ENCODE measurements at places on chromosomes 6 and 20. TPM values are rescaled to one million over a fixed set of nuclear protein-coding genes. Genes with fewer than 3 reads are reported as not detected.

GRCh38 chr6:25327432-25327831 lies 48.3 kb downstream of the CARMIL1 start:
- no peak overlapping the region for H3K27ac ChIP-seq
- H3K4me1 ChIP-seq: peaks cover 15% of the 10 kb centered on the region

PPP1R16B gene
- total RNA-seq: 11.0 TPM

GRCh38 chr6:128259730-128260685 lies 260.4 kb downstream of the PTPRK start:
- no peak for DNase-seq
- H3K27me3 ChIP-seq: no peaks in the 10 kb centered on the region
- no peak overlapping the region for H3K4me3 ChIP-seq
- peaks cover 16% of the 10 kb centered on the region for H3K4me1 ChIP-seq
- no peaks in the 10 kb centered on the region for H3K36me3 ChIP-seq
- no peak overlapping the region for H3K27ac ChIP-seq

TBPL1 gene
- total RNA-seq: 12.3 TPM

- no peak overlapping the region for H3K4me3 ChIP-seq
- DNase-seq: no peak
- H3K27me3 ChIP-seq: no peaks in the 10 kb centered on the region
- no peak overlapping the region for H3K27ac ChIP-seq
- H3K4me1 ChIP-seq: no peaks in the 10 kb centered on the region
- H3K36me3 ChIP-seq: no peaks in the 10 kb centered on the region
Measured at GRCh38 chr6:139433631-139434419, 59.4 kb upstream of the CITED2 start.

DNA sequence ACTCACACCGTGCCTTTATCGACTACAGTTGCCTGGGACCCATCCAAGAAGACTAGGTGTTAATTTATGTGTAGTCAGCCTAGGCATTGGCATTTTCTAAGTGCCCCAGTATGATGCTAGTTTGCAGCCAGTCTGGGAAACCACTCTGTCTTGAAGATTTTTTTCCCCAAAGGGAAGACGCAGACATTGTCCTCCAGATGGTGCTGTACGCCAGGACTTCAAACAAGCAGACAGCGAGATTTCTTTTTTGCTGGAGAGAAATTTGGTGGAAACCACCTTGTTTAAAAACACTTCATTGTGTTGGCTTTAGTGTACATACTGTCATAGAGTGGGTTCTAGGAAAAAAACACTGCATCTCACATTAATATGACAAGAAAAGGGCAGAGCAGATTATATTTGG lies 30.0 kb downstream of the ALDH5A1 start:
- peaks cover 28% of the 10 kb centered on the region for H3K36me3 ChIP-seq
- no peaks in the 10 kb centered on the region for H3K4me1 ChIP-seq
- no peaks in the 10 kb centered on the region for H3K27me3 ChIP-seq
- DNase-seq: no peak
- H3K4me3 ChIP-seq: no peak overlapping the region
- no peak overlapping the region for H3K27ac ChIP-seq

DNA sequence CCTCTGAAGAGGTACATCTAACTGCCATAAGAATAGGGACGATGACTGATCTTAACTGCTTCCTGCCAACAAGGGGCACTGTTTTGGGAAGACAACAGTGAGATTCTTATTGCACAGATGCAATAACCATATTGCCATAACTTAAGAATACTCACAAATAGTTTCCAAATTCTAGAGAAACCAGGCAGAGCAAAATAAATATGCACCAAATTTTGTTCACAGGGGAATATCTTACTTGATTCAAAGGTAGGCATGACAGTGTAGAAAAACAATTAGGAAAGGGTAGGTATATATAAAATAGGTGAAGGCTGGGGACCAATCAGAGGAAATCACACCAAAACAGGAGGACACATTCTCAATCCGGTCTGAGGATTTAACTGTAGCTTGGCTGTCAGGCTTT lies 49.9 kb upstream of the CST7 start:
- no peaks in the 10 kb centered on the region for H3K4me1 ChIP-seq
- no peak for DNase-seq
- no peaks in the 10 kb centered on the region for H3K27me3 ChIP-seq
- no peak overlapping the region for H3K27ac ChIP-seq
- no peaks in the 10 kb centered on the region for H3K36me3 ChIP-seq
- H3K4me3 ChIP-seq: no peak overlapping the region

- peaks cover 22% of the 10 kb centered on the region for H3K4me1 ChIP-seq
- no peaks in the 10 kb centered on the region for H3K27me3 ChIP-seq
- H3K27ac ChIP-seq: no peak overlapping the region
- DNase-seq: peak; percentile 68
Measured at GRCh38 chr6:155530219-155530834, 74.7 kb upstream of the NOX3 start.

GRCh38 chr6:143146186-143146851 lies 85.6 kb downstream of the AIG1 start:
- H3K4me3 ChIP-seq: no peak overlapping the region

GRCh38 chr6:129364037-129364436 lies 345.9 kb downstream of the ARHGAP18 start:
- H3K27ac ChIP-seq: no peak overlapping the region
- H3K4me1 ChIP-seq: peaks cover 12% of the 10 kb centered on the region
- H3K36me3 ChIP-seq: peaks cover 15% of the 10 kb centered on the region
- no peak overlapping the region for H3K4me3 ChIP-seq
- no peaks in the 10 kb centered on the region for H3K27me3 ChIP-seq
- DNase-seq: no peak

APOBEC2 gene
- total RNA-seq: 7.2 TPM

GRCh38 chr20:64224351-64225170 lies 31.0 kb upstream of the PCMTD2 start:
- H3K4me3 ChIP-seq: no peak overlapping the region
- H3K4me1 ChIP-seq: no peaks in the 10 kb centered on the region
- no peak for DNase-seq
- no peak overlapping the region for H3K27ac ChIP-seq
- H3K36me3 ChIP-seq: no peaks in the 10 kb centered on the region

DNA sequence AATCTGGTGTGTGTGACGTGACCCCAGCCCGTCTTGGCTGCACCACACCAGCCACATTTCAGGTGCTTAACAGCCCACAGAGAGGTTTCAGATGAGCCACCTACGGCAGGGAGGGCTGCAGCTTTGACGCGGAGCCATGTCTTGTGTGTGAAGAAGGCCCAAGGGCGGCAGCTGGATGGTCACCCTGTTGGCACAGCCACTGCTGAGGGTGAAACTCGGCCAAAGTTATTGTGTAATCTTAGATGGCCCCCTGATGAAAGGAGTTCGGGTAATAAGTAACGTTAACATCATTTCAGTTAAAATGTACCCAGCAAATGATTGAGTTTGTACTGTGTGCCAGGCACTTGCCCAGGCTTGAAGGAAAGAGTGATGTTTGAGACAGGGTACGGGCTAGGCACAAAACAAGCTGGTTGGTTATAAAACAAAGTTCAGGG lies 97.2 kb downstream of the SSR1 start:
- H3K4me1 ChIP-seq: peaks cover 13% of the 10 kb centered on the region
- no peak for DNase-seq
- H3K27me3 ChIP-seq: no peaks in the 10 kb centered on the region
- H3K36me3 ChIP-seq: peaks cover 74% of the 10 kb centered on the region
- no peak overlapping the region for H3K4me3 ChIP-seq
- H3K27ac ChIP-seq: no peak overlapping the region

SH3BGRL2 gene
- 25.1 TPM for total RNA-seq

GRCh38 chr6:98463038-98464000 lies 371.1 kb upstream of the POU3F2 start:
- H3K4me3 ChIP-seq: no peak overlapping the region
- no peak overlapping the region for H3K27ac ChIP-seq
- no peaks in the 10 kb centered on the region for H3K36me3 ChIP-seq
- H3K4me1 ChIP-seq: no peaks in the 10 kb centered on the region
- H3K27me3 ChIP-seq: no peaks in the 10 kb centered on the region

DNA sequence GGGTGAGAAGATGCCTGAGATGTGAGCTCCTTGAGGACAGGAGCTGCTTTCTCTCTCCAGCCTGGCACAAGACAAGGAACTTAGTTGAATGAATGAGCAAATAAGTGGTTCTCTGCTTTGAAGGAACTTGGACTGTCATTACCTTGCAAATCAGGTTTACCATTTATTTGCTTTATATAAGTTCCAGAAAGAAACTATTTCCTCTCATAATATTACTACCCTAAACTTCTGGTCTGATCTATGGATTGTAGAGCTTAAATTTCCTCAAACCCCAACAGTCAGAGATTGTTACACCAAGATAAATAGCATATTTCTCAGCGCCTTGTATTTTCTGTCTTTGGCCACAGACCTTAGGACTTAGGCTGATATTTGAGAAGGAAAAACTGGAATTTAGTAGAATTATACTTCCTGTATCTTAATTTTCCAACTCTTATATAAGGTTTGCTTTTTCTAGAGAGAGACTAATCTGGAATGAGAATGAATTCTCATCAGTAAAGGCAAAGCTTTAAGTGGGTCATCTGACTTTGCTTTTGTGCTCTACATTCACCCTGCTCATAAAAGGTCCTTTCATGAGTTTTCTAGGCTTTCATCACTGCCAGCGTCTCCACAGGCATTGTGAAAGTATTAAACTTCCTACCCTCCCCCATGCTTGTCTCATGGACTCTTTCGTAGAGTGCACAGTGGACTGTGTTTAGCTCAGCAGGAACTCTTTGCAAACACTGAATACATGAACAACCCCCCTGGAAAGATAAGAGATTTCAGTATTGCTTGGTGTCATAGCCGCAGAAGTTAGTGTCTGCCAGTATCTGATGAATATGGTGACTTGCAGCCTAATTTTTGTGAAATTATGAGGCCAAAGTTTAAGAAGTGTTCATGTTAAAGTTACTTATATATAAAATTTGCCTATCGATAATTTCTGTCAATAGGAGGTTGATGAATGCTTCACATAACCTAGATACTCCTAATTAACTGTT lies 74.0 kb downstream of the PTPRA start:
- DNase-seq: peak; percentile 78
- H3K4me3 ChIP-seq: no peak overlapping the region
- H3K27me3 ChIP-seq: no peaks in the 10 kb centered on the region
- no peaks in the 10 kb centered on the region for H3K36me3 ChIP-seq
- H3K4me1 ChIP-seq: peaks cover 12% of the 10 kb centered on the region

DNA sequence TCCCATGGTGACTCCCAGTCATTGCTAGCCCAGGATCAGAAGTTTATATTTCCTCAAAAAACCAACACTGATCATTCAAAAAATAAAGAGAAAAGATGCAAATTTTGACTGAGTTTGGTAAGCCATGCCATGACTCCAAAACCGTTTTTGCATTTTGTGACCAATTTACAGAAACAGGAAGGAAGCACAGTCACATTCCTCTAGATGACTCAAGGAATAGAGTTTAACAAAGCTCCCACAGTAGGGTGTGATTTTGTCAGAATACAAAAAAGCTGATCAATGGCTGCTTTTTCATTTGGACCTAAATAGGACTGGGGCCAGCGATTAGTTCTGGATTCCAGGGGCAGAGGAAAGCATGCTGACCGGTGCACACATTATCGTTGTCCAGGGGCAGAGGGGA lies 179.4 kb upstream of the AFDN start:
- no peaks in the 10 kb centered on the region for H3K4me1 ChIP-seq
- no peaks in the 10 kb centered on the region for H3K36me3 ChIP-seq
- no peak overlapping the region for H3K27ac ChIP-seq
- H3K4me3 ChIP-seq: no peak overlapping the region

GRCh38 chr6:87487555-87487954 lies 14.8 kb downstream of the SLC35A1 start:
- no peaks in the 10 kb centered on the region for H3K27me3 ChIP-seq
- no peak overlapping the region for H3K27ac ChIP-seq
- peaks cover 10% of the 10 kb centered on the region for H3K36me3 ChIP-seq
- DNase-seq: no peak
- H3K4me3 ChIP-seq: no peak overlapping the region
- no peaks in the 10 kb centered on the region for H3K4me1 ChIP-seq

GRCh38 chr20:44479643-44480042 lies 4.0 kb downstream of the TTPAL start:
- no peak overlapping the region for H3K4me3 ChIP-seq
- H3K27me3 ChIP-seq: no peaks in the 10 kb centered on the region
- H3K27ac ChIP-seq: no peak overlapping the region
- no peak for DNase-seq
- peaks cover 49% of the 10 kb centered on the region for H3K36me3 ChIP-seq
- H3K4me1 ChIP-seq: peaks cover 18% of the 10 kb centered on the region

DNA sequence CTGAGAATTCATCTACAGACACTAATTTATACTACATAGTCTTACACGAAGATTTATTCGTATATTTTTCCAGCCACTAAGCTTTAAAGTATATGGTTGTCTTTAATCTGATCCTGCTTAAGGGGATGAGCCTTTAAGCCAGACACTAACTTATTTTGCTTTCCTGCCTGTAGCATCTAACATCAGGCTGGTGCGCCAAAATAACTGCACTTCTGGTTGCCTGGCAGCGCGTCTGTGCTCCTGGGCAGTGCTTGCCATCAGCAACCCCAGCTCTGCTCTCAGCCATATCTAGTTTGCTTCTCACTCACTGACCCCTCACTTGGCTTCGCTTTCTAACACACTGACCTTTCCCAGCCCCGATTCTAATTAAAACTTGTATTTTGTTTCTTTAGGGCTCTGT lies 21.8 kb downstream of the HMGCLL1 start:
- no peak overlapping the region for H3K27ac ChIP-seq
- DNase-seq: no peak
- H3K36me3 ChIP-seq: no peaks in the 10 kb centered on the region
- H3K4me1 ChIP-seq: no peaks in the 10 kb centered on the region

MEP1A gene
- total RNA-seq: not detected

- H3K4me1 ChIP-seq: no peaks in the 10 kb centered on the region
- H3K36me3 ChIP-seq: no peaks in the 10 kb centered on the region
- DNase-seq: no peak
- no peak overlapping the region for H3K27ac ChIP-seq
- H3K27me3 ChIP-seq: no peaks in the 10 kb centered on the region
- H3K4me3 ChIP-seq: no peak overlapping the region
Measured at GRCh38 chr6:25627001-25627400, 25.0 kb upstream of the SCGN start.

ABCF1 gene
- total RNA-seq: 32.6 TPM

- H3K4me1 ChIP-seq: no peaks in the 10 kb centered on the region
- peak; percentile 85 for DNase-seq
- no peaks in the 10 kb centered on the region for H3K27me3 ChIP-seq
- H3K27ac ChIP-seq: no peak overlapping the region
- no peaks in the 10 kb centered on the region for H3K36me3 ChIP-seq
Measured at GRCh38 chr6:3977875-3978711, 100.8 kb downstream of the FAM217A start.

- no peak for DNase-seq
- no peaks in the 10 kb centered on the region for H3K36me3 ChIP-seq
- no peak within 1 kb of the TSS for H3K27ac ChIP-seq
- H3K4me3 ChIP-seq: no peak within 1 kb of the TSS
- no peaks in the 10 kb centered on the region for H3K4me1 ChIP-seq
Measured at GRCh38 chr6:29414588-29414987, at the start of gene OR12D1. Gene OR12D1 (plus strand): TSS chr6:29414928.

Measured in stomach (tissue), 19 donors.